ENCODE measurements at places on chromosomes 1 and 21. TPM values are rescaled to one million over a fixed set of nuclear protein-coding genes. Genes with fewer than 3 reads are reported as not detected.

Gene MCOLN2
- total RNA-seq: 7.6 TPM

Gene SLC25A34
- total RNA-seq: 0.12 TPM

Gene PAPPA2
- 28.5 TPM for total RNA-seq

Gene FMO3
- not detected for total RNA-seq

Gene C8A
- total RNA-seq: not detected

Gene TMEM59
- 161 TPM for total RNA-seq

Gene TSACC
- total RNA-seq: 0.67 TPM

Gene CLCA1
- not detected for total RNA-seq

Gene F13B
- total RNA-seq: 0.12 TPM

Gene CYP4Z1
- total RNA-seq: not detected

Gene FBXO42
- 19.9 TPM for total RNA-seq

Gene KCNK1
- 4.5 TPM for total RNA-seq

Gene PHGDH
- total RNA-seq: 194 TPM

Gene PALMD
- 3.9 TPM for total RNA-seq

Gene CGN
- total RNA-seq: not detected

Gene LIPI
- total RNA-seq: not detected

Gene DENND1B
- 19.2 TPM for total RNA-seq

Gene CTSS
- total RNA-seq: 1.1 TPM

Measured in NCI-H460 (cell line).